ENCODE measurements at places on chromosomes 13 and 19.

DNA sequence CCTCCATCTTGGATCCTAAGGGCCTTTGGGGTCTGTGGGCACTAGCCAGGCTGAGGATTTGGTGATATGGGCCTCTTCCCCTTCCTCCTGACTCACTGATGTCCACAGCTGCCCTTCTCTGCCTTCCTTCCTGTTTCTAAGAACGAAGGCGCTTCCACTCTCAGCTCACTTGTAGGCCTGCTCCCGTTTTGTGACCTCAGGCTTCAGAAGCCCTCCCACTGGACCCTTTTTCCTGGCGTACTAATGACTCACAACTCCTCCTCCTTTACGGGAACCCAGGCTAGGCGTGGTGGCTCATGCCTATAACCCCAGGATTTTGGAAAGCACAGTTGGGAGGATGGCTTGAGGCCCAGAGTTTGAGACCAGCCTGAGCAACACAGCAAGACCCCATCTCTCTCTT is 55.6 kb downstream of the TMED1 start:
- DNase-seq: no peak

- no peak for DNase-seq
These were observed 20.5 kb downstream of the SMARCA4 start for GRCh38 chr19:10981252-10981895.

DNA sequence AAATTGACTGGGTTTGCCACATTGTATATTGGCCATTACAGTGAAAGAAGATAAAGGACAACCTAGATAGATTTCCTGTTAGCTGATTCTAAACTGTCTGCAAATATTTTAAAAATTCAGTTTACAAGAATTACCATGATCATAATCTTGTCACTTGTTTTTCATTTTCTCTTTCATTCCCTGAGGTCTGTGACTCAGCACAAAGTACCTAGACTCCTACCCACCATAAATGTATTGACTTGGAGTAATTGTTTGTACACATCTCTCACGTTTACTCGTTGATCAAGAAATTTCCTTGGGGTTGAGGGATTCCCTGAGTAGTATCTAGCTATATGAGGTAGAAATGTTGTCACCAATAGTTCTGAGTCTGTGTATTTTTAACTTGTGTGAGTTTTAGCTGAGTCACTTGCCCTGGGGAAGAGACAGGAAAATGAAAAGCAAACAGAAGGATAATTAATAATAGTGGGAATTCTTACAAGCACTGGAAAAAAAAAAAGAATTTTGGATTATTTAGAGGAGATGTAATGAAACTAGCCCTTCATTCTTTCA is 299.2 kb upstream of the DACH1 start:
- DNase-seq: no peak

DNA sequence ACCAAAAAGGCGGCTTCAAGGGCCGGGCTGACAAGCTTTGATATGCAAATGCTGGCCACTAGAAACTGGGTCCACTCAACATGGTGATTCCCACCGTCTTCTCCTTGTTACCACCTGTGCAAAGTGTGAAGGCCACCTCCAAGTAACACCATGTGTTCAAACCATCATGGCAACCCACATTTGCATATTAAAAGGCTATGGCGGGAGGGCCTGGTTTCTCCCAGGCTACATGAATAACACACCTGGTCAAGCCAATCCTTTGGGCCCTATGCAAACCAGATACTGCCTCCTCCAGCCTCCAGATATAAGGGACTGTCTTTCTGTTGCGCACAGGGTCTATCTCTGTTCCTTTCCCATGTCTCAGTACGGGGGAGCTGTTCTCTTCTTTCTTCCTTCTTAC is 36.6 kb upstream of the ZSCAN5A start:
- no peak for DNase-seq

DNA sequence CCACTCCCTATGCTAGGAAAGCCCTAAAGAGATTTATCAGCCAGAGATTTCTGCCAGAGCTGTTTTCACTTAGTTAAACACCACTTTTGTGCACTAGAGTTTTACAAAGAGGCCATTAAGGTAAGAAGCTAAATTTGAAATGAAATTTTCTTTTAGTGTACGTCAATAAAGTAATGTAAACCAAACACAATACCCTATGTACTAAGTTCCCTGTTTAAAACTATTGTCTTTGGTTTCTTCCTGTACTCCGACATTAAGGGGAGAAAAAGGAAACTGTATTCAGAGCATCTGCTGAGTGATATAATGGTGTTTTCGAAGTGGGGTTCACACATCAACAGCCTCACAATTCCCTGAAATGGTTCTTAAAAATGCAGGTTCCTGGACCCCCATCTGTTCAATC is 40.7 kb upstream of the STARD13 start:
- DNase-seq: no peak

DNA sequence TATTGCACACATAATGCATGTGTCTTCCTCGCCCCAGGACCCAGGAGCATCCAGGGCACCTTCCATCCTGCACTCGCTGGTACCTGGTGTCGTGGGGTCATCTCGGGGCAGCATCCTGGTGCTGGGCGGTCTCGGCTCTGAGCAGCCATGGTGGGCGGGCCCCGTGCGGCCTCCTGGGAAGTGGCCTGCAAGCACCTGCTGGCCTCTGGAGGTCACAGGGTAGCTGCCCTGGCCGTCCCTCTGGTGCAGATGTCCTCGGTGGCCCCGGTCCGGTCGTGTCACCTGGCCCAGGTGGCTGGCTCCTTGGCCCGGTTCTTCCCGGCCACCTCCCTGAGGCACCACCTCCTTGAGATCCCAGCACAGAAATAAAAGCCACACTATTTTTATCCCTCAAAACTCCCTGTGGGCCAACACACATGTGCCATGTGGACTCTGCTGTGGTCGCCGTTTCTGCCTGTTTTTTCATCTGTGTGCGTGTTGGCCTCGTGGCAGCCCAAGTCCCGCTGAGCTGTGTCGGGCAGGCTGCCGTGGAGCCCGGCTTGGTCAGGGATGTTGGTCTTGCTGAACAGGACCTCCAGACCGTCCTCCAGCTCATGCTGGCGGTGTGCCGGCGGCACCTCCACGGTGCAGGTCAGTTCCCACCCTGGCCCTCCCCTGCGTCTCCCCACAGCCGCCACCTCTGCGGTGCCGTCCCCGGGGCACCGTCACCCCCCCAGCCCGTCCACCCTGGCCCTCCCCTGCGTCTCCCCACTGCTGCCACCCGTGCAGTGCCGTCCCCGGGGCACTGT is 5.0 kb upstream of the GZMM start:
- DNase-seq: no peak

Data from activated CD8-positive, alpha-beta memory T cell treated with anti-CD3 and anti-CD28 coated beads for 1 hour (primary cell).